ENCODE measurements at places on chromosomes 12 and 14.

- DNase-seq = no peak
Measured at GRCh38 chr12:57740656-57741412, 2.3 kb upstream of the AGAP2 start.

GRCh38 chr14:75984674-75985073, 889 bp upstream of the IFT43 start:
- no peak for DNase-seq

GRCh38 chr12:52585946-52586345, 12.3 kb upstream of the KRT74 start:
- DNase-seq = no peak

DNA sequence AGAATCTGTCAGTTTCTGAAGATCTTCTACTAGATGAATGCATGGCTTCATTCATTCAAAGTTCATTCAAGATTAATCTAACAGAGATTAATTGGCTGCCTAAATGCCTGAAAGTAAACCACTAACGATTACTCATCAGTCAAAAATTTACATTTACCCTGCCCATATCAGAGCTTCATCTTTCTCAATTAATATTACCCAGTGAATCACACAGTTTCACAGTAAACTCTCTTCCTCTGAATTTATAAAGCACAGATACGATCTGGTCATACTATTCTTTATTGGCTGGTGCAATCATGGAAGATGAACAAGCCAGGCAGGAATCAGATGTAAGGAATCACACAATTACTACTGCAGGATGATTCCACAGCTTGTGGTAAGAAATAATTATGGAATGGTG, 377.7 kb downstream of the SLC16A7 start:
- DNase-seq = no peak

Data from hypothalamus (tissue), 51 donors.